Esophagus squamous epithelium (tissue), 5 donors: ENCODE measurements at places on chromosomes 5 and 9.

GRCh38 chr9:87464110-87464991, 33.3 kb upstream of the DAPK1 start:
- DNase-seq = no peak

- no peak for DNase-seq
These were observed 256.3 kb downstream of the SMARCA2 start for GRCh38 chr9:2271426-2271825.

DNA sequence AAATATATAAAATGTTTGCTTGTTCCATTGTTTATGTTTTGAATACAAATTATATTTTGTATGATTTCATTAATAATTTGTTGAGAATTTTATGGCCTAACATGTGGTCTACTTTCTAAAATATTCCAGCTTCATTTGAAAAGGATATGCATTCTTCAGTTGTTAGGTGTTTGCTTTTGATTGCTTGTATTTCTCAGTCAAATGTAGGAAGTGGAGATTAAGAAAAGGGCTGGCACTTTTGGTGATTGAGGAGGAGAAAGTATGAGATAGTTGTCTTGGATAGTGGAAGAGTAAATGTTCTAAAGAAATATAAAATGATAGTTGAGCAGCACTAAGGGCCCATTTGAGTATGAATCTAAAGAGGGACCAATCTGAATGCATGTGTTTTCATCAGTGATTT, 23.1 kb downstream of the JAK2 start:
- no peak for DNase-seq

DNA sequence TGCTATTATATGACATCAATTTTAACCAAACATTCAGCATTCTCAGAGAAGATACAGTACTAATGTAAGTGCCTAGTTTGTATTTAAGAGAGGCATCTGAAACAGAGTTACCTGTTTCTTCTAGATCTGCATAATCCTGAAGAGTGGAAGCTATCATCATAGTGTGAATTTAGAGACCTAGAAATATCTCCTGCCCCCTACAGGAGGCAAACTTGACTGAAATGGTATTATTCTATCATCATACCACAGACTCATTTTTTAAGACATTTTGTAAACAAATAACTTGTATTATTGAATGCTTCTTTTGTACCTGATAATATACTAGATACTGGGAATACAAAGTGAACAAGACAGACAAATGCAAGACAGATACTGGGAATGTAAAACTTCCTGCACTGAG, 216.8 kb upstream of the RPS23 start:
- no peak for DNase-seq

DNA sequence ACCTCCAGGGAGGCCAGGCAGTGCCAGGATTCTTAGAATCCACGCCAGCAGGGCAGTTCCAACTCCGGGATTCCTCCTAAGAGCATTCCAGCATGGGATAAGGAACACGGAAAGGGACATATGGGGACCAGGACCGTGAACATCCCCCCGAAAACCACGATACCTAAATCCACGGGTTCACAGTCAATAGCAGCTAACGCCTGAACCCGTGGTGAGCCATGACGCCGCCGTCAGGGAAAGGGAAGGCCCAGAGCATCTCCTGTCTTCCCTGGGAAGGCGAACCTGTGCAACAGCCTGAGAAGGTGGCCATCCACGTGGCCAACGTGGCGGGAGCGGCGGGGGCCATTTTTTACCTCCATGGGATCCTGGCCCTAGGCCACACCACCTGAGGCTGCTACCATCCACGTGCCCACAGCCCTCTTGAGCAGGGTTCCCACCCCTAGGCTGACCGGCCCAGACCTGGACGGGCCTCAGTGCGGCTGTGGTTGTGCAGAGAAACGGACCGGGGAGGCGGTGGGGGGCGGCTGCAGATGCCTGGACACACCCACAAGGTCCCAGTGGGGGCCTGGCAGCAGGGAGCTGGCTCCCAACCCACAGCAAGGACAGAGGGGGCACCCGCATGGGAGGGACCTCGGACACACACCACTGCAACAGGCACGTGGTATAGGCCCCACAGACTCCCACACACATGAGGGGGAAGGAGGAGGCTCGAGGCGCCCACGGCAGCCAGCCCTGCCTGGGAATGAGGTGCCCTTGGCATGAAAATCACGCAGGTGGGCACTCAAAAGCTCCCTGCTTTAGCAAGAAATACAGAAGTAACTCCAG, 42.8 kb downstream of the SLC12A7 start:
- no peak for DNase-seq

DNA sequence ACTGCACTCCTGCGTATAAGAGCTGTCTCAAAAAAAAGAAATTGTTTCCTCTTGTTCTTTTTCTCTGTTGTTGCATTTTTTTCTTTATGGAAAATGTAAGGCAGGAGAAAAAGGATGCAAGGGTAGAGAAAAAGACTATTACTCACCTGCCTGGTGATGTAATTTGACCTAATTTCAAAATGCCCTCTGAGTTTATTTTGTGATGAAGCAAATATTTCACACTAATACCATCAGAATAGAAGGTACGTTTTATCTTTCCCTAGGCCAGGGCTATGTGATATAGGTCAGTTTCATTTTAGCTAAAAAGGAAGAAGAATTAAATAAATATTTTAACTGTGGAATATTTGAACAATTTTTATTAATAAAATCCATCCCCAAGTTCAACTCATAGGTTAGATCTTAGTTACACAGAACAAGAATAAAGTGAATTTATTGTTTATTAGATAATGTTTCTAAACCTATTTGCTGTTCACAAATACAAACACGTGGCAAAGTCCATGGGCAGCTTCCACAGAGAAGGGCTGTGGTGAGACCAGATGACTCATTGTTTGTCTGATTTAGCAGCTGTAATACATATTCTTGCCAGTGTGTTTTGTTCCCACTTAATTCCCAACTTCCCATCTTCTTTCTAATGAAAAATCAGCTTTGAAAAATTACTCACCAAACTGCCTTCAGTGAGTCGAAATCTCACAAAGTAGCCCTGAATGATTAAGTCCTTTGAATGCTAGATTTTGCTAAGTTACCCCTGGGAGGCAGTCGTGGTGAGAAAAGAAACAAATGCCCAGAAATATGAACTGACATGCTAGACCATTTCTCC, 52.8 kb upstream of the CCDC112 start:
- no peak for DNase-seq

- DNase-seq = no peak
These were observed 65.0 kb downstream of the SNCAIP start for GRCh38 chr5:122377026-122377425.

DNA sequence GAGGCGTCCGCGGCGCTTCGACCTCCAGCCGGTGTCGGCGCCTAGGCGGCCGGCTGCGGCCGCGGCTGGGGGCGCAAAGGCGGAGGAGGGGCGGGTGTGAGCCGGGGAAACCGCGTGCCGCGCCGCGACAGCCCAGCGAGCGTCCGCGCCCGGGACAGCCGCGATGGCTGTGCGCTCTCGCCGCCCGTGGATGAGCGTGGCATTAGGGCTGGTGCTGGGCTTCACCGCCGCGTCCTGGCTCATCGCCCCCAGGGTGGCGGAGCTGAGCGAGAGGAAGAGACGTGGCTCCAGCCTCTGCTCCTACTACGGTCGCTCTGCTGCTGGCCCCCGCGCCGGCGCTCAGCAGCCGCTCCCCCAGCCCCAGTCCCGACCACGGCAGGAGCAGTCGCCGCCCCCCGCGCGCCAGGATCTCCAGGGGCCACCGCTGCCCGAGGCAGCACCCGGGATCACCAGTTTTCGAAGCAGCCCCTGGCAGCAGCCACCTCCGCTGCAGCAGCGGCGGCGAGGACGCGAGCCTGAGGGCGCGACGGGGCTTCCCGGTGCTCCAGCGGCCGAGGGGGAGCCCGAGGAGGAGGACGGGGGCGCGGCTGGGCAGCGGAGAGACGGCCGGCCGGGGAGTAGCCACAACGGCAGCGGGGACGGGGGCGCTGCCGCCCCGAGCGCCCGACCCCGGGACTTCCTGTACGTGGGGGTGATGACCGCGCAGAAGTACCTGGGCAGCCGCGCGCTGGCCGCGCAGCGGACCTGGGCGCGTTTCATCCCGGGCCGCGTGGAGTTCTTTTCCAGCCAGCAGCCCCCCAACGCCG, 605 bp downstream of the CHSY3 start:
- no peak for DNase-seq

- DNase-seq = no peak
These were observed 332.9 kb upstream of the CCNG1 start for GRCh38 chr5:163104464-163104863.

- DNase-seq = no peak
These were observed 31.5 kb downstream of the TMEM245 start for GRCh38 chr9:109088221-109088620.

DNA sequence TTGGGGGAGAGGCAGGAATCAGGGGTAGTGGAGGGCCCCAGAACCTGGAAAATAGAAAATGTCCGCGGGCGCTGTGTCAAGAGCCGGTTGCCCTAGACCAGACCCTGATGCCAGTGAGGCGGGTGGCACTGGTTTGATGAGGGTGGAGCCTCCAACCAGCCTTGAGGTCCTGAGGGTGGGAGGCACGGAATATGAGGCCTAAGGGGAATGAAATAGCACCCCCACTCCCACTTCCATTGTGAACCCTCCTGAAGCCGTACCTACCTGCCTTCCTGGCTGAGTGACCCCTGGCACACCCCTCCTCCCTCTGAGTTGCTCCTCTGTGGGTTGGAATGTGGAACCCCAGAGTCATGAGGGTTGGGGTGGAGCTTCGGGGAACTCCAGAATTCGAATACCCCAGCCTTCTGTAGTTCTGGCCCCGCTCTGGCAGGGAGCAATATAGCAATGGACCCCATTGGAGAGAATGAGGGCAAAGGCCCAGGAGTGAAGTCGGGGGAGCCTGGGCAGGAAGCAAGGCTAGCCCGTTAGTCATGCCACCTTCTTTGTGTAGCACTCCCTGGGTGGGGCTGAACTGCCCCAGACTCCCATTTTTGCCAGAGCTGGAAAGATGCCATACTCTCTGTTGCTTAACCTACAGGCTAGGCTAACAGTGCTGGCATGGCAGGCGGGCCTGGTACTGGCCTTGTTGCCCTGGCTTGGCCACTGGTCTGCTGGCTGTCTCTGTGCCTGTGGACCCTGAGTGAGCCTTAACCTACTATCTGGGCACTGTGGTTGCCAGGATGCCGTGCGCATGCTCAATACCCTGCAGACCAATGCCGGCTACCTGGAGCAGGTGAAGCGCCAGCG, 1.0 kb downstream of the FPGS start:
- no peak for DNase-seq

GRCh38 chr5:147558826-147559225, 49.0 kb upstream of the DPYSL3 start:
- DNase-seq = no peak

GRCh38 chr5:31733371-31733770, 94.4 kb downstream of the PDZD2 start:
- no peak for DNase-seq

DNA sequence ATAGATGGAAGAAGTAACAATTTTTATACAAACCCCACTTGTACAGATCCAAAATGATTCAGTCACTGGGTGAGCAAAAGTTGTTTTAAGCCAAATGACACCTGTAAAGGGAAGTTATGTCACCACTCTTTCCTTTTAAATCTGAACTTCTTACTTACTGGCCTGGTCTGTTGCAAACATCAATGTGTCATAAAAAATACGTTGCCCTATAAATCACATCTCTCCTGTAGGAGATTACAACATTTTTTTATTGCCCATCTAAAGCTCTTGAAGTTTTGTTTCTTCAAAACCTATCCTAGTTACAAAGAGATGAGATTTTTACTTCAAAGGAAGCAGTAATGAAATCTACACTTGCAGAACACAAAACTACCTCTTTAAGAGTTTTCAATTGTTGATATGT, 1087.8 kb upstream of the DMAC1 start:
- DNase-seq = no peak

DNA sequence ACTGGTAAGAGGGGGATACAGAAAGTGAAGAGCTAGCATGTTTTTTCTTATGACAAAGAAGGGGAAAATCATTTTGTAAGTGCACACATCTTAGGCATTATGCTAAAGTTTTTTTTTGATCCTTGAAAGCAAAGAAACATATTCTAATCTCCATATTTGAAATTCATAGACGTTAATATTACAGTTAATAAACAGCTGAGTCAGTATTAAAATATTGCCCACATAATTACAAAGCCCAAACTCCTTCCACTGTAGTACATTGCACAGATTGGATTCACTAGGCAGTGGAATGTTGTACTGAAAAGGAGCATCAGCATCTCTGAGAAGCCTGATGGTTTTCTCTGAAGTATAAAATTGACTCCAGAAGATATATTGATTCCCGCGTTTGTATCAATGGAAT, 122.6 kb downstream of the ISOC1 start:
- DNase-seq = no peak

DNA sequence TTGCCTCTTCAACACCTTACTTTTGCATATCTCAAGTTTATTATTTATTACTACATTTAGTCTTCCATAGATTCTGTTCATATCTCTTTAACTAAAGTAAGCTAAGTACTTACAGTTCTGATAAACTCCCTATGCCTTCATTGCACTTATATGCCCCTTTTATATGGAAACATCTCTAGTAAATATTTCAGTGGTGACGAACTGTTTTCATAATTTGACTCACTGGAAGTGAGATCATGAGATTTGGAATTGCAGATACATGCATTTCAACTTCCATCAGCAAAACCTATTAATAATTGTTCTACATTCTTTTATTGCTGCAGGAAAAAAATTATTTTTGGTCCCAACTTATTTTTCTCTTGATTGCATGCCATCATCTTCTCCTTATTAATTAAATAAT, 263.5 kb downstream of the CD180 start:
- no peak for DNase-seq

GRCh38 chr9:69034071-69034470, 1.5 kb upstream of the FXN start:
- no peak for DNase-seq

DNA sequence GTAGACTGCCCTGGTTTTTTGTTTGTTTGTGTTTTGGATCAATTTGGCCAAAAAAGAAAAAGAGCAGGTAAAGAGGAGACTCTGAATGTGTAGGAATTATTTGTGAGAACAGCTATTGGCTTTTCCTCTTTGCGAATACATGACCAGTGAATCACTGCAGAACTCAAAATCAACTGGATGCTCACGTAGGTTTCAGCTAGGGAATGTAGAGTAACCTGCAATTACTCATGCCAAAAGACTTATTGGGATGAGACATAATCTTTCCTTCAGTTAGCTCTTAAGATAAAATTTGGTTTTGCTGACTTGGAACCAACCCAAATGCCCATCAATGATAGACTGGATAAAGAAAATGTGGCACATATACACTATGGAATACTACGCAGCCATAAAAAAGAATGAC, 348.0 kb downstream of the NPR3 start:
- DNase-seq = no peak

- DNase-seq = no peak
These were observed 28.2 kb upstream of the LPAR1 start for GRCh38 chr9:111066468-111066867.

GRCh38 chr5:76807296-76807695, 11.5 kb upstream of the F2RL1 start:
- no peak for DNase-seq
